Hematopoietic multipotent progenitor cell (in vitro differentiated cells): ENCODE measurements at places on chromosomes 3 and 15. TPM values are rescaled to one million over a fixed set of nuclear protein-coding genes. Genes with fewer than 3 reads are reported as not detected.

ISL2 gene
- not detected for total RNA-seq

OXSM gene
- total RNA-seq: 5.4 TPM

- DNase-seq: no peak
These were observed 239.1 kb upstream of the ROPN1 start for GRCh38 chr3:124230998-124231397.

LMAN1L gene
- total RNA-seq: 0.27 TPM

DNA sequence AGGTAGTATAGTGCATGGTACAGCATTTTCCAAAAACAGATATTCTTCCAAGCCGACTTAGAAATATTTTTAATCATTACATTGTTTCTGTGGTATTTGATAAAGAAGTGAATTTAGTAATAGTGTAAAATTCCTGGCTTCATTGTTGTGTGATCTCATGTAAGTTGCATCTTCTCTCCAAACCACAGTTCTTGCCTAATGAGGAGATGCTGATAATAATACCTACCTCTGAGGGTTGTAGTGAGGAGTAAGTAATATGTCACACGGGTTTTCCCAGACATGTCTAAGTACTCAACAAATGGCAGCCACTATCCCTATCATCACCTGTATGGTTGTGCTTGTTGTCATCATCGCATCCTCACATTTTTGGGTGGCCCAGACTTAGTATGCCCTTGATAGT is 167.3 kb downstream of the SLCO3A1 start:
- no peak for DNase-seq

ECE2 gene
- not detected for total RNA-seq

- DNase-seq: peak; percentile 21
These were observed at the start of gene C2CD4B for GRCh38 chr15:62165104-62165792. Gene C2CD4B, minus strand, starts transcription at chr15:62165285. Its CDS starts 301 bp downstream, at chr15:62164984.

DNA sequence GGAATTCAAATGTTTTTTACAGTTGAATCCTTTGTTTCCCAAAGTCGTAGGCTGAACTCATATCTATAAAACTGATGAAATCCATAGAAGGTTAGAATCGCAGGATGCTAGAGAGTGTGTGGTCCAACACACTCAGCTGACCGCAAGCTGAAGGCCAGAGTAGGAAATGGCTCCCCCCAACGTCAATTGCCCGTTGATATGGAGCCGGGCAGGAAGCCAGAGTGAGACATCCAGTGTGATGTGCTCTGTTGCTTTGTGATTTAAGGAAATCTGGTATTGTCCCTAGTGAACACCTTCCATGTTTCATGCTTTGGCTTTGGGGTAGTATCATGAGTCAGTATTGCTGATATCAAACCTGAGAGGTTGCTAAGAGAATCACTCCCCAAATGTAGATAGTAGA is 5.8 kb upstream of the MEX3B start:
- no peak for DNase-seq

GRCh38 chr15:31471731-31472430 is 145.2 kb downstream of the KLF13 start:
- no peak for DNase-seq

BDH1 gene
- total RNA-seq: 19.9 TPM

- no peak for DNase-seq
These were observed 1006.7 kb downstream of the ROBO2 start for GRCh38 chr3:78046566-78046965.

SLC28A1 gene
- total RNA-seq: not detected

DNA sequence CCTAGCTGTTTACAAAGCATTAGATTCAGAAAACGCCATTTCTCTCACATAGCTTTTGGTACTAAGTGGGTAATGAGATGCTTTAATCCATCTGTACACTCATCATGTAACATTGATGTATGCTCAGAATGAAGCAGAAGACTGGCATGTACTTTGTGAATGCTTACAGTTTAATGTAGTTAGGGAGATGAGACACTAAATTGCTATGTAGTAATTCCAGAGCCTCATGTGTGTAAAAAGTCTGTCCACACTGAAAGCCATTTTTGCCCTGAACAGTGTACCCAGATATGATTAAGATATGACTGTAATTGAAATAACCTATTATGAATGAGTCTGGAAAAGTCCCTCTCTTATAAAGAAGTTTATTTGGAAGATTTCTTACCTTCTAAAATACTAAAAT is 66.5 kb downstream of the ARMC8 start:
- DNase-seq: no peak
